ENCODE measurements at places on chromosomes 5 and 9.

- no peak for DNase-seq
Observed at GRCh38 chr9:135666534-135667462, 3.7 kb downstream of the LCN9 start.

GRCh38 chr5:163347671-163348070 lies 89.7 kb upstream of the CCNG1 start:
- peak; percentile 34 for DNase-seq

- DNase-seq = no peak
Observed at GRCh38 chr5:109989994-109990722, 300.4 kb downstream of the MAN2A1 start.

GRCh38 chr5:77241444-77241843 lies 31.0 kb downstream of the PDE8B start:
- DNase-seq = no peak

DNA sequence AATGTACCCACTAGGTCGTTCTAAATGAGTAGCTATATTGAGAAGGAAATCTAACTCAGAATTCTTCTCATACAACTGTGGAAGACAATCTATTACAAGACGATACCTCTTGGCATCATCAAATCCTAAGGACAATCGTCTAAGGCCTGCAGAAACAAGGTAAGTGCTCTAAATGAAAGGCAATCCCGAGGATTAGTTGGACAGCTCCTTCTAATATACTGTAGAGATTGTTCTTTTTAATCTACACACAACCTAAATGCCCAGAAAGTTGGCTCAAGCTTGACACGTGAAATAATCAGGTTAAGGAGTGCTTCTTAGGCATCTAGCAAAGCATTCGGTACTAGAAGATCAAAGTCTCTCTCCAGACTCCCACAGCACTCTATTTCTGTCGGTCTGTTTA lies 55.1 kb downstream of the MED27 start:
- no peak for DNase-seq

DNA sequence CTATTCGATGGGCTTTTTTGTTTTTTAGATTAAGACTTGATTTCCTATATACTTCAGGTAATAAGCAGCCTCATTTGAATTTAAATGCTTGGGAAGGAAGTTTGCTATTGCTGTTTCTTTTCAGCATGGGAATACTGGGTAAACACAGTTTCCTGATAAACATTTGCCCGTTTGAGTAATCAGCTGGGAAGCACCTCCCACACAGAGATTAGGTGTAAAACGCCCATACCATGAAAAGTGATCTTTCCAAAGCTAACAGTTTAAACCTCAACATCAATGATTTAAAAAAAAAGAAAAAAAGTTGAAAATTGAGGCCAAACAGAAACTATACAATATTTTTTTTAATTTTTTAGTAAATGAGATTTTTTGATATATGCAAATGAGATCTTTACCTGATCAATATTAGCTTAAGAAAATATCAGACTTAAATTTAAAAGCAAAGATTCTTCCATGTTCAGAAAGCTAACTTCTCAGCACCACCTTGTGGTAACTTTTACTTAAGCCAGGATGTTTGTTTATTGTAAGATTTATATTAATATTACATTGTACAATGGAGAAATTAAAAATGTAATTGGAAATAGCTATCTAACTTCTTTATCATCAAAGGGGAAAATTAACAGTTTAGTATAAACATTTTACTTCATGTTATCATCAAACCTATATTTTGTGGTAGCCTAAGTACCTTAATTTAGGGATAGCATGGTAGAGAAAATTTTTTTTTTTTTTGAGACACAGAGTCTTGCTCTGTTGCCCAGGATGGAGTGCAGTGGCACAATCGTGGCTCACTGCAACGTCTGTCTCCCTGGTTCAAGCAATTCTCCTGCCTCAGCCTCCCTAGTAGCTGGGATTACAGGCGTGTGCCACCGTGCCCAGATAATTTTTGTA lies 39.8 kb downstream of the F2RL2 start:
- no peak for DNase-seq

DNA sequence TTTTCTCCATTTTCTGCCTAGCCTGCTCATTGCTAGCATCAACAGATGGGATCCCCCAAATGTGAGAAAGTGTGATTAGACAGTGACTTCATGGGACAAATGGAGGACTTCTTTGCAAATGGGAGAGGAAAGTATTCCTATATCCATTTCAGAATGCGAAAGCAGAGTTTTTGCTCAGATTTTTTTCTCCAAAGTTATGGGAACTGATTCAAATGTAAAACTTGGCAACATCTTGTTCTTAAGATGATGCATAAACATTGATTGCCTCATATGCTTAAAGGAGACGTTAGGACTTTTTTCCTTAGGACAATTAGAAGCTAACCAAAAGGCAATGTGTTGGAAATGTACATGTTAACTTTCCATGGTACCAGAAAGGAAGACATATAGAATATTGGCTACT lies 704.3 kb upstream of the ZNF608 start:
- no peak for DNase-seq

DNA sequence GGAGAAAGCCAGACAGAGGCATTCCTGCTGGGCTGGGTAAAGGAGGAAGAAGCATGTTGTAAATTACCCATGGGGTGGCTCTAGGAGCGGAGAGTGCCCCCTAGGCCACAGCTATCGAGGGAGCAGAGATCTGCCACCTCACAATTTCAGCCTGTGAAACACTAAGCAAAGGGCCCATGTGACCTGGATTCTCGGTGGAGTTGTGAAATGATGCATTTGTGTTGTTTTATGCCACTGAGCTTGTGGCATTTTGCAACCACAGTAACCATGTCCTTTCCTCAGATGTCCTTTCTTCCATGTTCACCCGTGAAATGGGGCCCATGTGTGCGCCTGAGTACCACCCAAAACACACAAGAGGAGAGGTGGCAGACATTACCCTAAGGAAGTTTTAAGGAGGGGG lies 159.3 kb downstream of the SYK start:
- DNase-seq = no peak

DNA sequence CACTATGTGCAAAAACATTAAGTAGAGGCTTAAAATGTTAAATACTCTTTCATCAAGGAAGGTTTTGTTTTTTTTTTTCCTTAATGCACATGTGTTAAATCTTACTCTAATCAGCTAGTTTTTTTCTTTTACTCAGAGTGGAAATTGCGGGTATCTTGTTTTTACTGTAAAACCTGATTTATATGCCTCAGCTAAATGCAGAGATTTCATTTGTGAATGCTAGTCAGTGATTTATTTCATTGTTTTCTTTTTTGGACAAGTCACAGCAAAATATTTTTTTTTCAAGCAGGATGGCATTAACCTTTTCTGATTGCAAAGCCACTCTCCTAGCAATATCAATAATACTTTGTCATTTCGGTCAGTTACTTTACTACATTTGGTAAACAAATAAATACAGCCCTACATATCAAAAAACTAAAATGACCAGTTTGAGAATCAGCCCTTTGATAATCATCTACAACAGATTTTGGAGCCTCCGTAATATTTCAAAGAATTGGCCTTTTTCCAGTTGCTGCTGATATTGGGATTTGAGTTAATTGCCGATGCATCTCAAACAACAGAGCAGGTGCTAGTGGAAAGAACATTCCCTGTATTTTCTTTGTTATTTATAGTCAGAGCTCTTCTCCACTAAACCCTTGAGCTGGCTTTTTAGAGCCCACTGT lies 579.2 kb upstream of the ZNF608 start:
- no peak for DNase-seq

DNA sequence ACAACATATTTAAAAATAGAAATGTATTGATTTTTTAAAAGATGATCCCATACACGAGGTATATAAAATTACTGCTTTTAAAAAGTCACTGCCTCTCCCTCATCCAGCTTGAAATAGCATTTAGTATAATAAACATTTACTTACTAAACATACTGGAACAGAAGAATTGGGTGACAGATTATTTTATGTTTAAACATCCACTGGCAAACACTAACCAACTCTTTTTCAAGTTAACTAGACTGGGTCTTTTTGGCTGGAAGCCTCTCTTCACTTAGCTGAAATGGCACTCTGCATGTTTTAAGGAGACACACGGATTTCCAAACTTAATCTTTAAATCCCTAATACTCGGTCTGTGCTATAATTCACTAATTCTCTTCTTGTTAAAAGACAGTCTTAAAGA lies 19.0 kb downstream of the CTXN3 start:
- DNase-seq = no peak

- no peak for DNase-seq
Observed at GRCh38 chr5:16855485-16855884, 80.6 kb downstream of the MYO10 start.

DNA sequence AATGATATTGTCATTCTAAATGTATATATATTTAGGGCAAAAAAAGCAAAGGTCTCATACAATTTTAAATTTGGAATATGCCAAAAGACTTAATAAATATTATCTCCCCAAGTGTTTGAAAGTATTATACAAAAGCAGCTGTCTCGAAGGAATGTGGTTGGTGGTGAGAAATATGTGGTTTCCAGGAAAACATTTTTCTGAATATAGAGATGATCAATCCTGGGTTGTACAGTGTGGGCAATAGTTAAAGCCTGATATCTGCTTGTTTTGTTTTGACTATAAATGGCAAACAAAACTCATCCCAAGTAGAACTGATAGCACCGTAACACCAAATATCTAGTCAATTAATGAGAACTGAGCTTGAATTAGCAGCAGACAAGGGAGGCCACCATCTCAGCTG lies 391.8 kb upstream of the CD180 start:
- DNase-seq = no peak

DNA sequence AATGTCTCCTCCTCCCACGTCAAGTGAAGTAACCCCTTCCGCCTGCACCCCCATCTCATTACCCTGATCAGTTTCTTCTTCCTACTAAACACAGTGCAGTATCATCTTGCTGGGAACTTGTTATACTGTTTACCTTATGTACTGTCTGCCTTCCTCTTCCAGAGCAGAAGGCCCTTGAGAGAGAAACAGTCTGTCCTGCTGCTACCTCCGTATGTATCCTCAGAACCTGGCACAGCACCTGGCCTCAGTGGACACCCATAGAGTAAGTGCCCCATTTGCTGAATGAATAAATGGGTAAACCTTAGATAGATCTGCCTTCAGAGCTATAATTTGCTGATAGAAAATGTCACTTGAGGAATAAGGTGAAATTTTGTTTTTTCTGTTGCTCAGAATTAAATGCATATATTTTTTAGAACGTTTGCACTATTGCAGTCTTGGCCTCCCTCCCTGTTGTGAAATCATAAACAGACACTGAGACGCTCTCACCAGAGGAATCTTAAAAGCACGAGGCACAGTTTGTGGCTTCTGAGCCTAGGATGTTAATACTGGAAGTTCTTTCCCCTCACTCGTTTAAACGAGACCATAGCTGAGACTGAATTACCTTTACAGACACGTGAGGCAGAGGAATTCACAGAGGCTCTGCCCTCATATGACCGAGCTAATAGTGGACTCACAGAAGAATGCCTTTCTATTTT lies 223.1 kb upstream of the DAP start:
- DNase-seq = no peak

DNA sequence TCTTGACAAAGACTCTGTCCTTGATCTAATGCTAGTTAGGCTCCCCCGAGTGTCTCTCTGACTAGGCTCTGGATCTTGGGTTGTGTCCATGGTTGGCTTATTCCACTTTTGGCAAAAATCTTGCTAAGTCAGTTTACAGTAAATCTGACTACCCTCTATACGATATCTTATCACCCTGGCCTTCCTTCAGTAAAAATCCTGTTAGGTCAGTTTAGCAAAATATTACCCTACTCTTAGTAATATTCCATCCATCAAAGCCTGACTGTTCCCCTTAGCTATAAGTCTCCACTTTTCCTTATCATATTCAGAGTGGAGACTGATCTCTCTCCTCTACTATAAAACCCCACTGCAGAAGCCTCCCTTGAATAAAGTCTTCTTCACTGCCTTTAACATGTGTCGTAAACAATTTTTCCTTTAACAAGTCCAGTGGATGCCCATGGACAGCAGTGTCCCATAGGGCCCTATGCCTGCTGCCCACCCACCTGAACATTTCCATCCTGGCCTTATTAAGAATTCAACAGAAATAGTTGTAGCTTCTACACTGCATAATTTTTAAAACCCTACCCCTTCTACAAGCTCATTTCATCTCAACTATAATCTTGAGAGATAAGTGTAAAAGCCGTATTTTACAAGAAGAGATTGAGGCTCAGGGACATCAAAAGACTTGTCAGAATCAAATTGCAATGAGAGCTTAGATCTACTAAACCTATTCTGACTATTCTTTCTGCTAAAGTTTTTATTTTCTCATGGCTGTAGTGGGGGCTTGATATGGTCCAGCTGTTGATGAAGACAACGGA lies 22.3 kb downstream of the MINAR2 start:
- DNase-seq = no peak

DNA sequence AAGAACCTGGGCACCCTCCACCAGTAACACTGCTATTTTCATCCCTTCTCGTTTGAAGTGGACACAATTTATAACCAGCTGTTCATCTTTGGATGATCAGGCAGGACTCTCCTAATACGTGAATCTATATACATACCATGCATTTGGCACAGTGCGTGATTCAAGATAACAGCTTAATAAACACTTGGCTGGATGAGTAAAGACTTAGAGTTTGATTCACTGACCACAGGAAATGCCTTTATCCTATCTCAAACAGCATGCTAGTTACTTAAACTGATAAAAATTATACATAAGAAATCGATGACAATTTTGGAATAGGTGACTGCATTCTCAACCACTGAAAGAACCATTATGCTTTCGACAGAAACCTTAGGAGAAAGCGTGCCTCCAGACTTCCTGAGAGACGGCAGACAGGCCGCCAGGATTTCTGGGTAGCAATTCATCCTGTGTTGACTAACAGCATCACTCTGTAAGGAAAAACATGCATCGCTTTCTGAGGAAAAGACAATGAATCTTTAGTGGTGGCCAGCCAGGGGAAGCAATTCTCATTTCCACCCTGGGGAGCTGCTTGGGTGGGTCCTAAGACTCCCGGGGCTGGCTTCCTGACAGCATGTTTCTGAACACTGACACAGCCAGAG lies 9.7 kb downstream of the MRPL36 start:
- no peak for DNase-seq

DNA sequence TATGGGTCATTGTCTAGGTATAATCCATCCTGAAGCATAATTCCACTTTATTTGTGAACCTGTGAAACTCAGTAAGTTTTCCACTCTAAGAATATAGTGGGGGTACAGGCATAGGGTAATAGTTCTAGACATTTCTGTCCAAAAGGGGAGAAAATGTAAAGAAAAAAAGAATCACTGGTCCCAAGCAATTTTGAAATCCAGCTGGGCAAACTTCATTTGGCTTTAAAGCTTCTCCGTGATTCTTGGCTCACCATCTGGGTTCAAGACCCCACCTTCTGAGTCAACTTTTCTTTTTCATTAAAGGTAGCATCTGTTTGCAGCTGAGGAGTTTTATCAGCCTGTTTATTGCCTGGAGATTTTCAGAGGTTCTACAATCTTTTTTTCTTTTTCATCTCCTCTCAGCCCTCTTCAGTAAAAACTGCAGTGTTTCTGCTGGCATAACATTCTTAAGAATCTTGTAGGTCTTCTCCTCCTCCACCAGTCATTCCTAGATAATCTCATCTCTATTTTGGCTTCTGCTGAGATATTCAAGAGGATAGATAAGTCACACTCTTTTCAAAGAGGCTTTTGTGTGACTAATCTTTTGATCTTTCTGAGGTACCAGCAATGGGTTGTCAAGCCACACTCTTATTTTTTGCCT lies 126.1 kb upstream of the PITX1 start:
- no peak for DNase-seq

GRCh38 chr5:131305906-131306305 lies 42.1 kb downstream of the CDC42SE2 start:
- DNase-seq = no peak

Measured in GM12891 (cell line).